ENCODE measurements at places on chromosomes 5 and 9.
A peak's percentile ranks its signal among the peaks of the same experiment; 100 is the strongest.

DNA sequence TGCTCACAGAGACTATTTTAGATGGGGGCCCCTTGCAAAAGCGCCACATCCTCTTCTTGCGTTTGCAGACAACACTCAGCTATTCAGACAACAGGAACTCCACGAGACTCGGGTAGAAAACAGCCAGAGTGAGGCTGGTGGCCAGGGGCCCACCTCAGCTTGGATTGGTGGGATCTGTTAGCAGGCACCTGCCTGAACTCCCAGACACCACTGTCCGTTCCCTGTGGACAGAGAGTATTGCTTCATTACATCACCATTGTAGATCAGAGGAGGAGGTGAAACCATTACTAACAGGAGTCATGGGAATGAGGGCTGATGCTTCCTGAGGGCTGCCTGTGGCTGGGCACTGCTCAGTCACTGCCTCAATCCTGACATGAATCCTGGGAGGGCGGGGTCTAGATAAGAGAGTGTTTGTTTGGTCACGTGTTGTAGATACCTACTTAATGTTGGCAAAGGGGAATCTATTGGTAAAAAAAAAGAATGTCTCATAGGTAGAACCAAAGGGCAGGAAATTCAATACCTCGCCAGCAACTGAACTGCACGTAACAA lies 4.4 kb upstream of the RAPGEF1 start:
- no peak for DNase-seq

GRCh38 chr9:122033775-122034373 lies 59.2 kb downstream of the TTLL11 start:
- no peak for DNase-seq

GRCh38 chr9:106916466-106917235 lies 53.7 kb downstream of the ZNF462 start:
- no peak for DNase-seq

- no peak for DNase-seq
These were observed 19.7 kb upstream of the CSF1R start for GRCh38 chr5:150105928-150106615.

GRCh38 chr9:1285526-1285925 lies 235.4 kb downstream of the DMRT2 start:
- DNase-seq = no peak

GRCh38 chr5:110386782-110387181 lies 339.7 kb downstream of the TMEM232 start:
- no peak for DNase-seq

DNA sequence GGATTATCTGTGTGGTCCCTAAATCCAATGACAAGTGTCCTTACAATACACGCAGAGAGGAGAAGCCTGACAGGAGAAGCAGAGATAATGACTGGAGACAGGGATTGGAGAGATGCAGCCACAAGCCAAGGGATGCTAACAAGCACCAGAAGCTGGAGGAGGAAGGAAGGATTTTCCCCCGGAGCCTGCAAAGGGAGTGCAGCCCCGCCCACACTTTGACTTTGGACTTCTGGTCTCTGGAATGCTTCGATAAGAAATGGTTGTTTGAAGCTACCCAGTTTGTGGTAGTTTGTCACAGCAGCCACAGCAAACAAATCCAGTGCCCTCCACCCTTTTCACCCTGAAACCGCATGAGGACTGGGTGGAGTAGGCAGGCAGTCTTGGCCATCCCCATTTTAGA lies 77.2 kb upstream of the BOD1 start:
- no peak for DNase-seq

- DNase-seq = peak; percentile 74
These were observed 80.4 kb upstream of the ADAMTSL1 start for GRCh38 chr9:18393340-18394130.

DNA sequence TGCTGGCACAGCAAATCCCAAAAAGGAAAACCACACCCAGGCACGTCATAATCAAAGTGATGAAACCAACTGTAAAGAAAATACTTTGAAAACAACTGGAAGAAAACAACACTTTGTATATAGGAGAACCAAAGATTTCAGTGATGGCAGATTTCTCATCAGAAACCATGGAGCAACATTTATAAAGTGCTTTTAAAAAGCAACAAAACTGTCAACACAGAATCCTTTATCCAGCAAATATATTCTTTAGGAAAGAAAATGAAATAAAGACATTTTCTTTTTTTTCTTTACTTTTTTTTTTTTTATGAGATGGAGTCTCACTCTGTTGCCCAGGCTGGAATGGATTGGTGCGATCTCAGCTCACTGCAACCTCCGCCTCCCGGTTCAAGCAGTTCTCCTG lies 5.3 kb upstream of the FAM151B start:
- DNase-seq = no peak

GRCh38 chr9:133782157-133783130 lies 44.3 kb upstream of the SARDH start:
- peak; percentile 22 for DNase-seq

- DNase-seq = no peak
These were observed 150.3 kb upstream of the GRIA1 start for GRCh38 chr5:153340139-153340538.

DNA sequence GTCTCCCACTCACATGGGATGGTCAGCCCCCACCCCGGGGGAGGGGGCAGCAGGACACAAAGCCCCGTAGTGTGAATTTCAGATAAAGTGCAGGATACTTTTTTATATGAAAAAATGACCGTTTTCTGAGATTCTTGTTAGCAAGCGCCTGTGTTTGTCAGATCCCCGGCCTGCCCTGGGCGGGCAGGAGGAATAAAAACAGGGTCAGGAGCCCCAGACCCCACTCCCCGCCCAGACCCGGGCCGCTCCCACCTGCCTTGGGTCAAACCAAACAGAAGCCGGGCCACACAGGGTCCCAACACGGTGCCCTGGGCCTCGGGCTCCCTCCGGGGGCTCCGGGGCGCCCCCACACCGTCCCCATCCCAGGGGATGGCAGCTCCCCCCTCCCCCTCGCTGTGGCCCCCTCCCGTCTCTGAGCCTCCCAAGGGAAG lies 13.5 kb upstream of the NRARP start:
- no peak for DNase-seq

DNA sequence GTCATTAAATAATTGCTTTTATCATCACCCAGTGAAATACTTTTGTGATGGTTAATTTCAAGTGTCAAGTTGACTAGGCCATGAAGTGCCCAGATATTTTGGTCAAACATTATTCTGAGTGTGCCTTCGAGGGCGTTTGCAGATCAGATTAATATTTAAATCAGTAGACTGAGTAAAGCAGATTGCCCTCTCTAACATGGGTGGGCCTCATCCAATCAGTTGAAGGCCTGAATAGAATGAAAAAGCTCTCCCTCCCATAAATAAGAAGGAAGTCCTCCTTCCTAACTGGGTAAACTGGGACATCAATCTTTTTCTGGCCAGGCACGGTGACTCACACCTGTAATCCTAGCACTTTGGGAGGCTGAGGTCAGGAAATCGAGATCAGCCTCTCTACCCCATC lies 12.4 kb upstream of the FGF10 start:
- no peak for DNase-seq

DNA sequence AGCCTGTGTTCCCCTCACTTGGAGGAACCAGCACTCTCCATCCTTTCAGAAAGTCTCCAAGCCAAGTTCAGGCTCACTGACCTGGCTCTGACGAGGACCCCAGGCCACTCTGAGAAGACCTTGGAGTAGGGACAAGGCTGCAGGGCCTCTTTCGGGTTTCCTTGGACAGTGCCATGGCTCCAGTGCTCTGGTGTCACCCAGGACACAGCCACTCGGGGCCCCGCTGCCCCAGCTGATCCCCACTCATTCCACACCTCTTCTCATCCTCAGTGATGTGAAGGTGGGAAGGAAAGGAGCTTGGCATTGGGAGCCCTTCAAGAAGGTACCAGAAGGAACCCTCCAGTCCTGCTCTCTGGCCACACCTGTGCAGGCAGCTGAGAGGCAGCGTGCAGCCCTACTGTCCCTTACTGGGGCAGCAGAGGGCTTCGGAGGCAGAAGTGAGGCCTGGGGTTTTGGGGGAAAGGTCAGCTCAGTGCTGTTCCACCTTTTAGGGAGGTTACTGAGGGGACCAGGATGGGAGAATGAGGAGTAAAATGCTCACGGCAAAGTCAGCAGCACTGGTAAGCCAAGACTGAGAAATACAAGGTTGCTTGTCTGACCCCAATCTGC lies 4.7 kb upstream of the NUP214 start:
- no peak for DNase-seq

DNA sequence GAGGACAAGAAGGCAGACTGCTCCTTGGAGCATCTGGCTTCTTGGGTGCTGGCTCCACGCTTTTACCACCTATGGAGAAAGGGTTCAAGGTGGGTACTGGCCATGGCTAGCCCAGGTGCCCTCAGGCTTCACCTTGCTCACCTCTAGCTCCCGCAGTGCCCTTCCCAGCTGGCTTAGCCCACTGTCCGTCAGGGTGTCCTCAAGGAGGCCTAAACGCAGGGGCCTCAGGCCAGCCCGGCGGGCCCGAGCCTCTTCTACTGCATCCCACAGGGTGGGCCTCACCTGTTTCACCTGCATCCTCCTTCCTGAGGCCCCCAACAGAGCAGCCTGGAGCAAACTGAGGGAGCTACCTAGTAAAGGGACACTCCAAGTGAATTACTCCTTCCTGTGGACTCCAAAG lies 9.1 kb downstream of the SLC35A4 start:
- DNase-seq = no peak

- DNase-seq = peak; percentile 87
These were observed 54.1 kb upstream of the ABL1 start for GRCh38 chr9:130780865-130781504.

- no peak for DNase-seq
These were observed 13.4 kb upstream of the SMIM32 start for GRCh38 chr5:136206361-136206760.

GRCh38 chr9:124492818-124493217 lies 14.4 kb downstream of the NR5A1 start:
- no peak for DNase-seq

GRCh38 chr5:180287404-180287803 lies 4.5 kb downstream of the MAPK9 start:
- DNase-seq = no peak

GRCh38 chr9:132168347-132168746 lies 6.5 kb downstream of the NTNG2 start:
- DNase-seq = no peak

- DNase-seq = no peak
These were observed 363.3 kb downstream of the KDM4C start for GRCh38 chr9:7121055-7121454.

- no peak for DNase-seq
These were observed 204.9 kb downstream of the CD180 start for GRCh38 chr5:66991746-66992145.

- DNase-seq = no peak
These were observed 238.0 kb downstream of the FANCC start for GRCh38 chr9:95079461-95079860.

- no peak for DNase-seq
These were observed 193.9 kb downstream of the MEF2C start for GRCh38 chr5:88688984-88689667.

- DNase-seq = no peak
These were observed 8.7 kb downstream of the HNRNPAB start for GRCh38 chr5:178213003-178213461.

GRCh38 chr5:6822556-6823343 lies 109.5 kb downstream of the TENT4A start:
- DNase-seq = no peak

DNA sequence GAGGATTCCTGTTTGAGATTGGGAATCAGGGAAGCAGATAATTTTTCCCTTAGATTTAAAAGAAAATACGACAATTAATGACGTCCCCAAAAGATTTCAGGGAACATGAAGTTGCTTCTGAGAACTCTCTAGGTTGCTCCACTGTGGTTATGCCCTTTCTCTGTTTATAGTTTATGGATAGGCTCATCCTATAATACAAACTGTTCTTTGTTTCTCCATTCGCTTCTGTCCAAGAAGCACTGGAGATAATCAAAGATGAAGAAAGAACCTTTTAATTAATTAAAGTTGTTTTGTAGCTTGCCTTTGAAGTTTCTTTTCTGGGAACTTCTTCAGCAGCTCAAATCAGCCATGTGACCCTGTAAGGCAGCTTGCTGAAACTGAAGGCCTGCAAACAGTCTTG lies 87.5 kb downstream of the CHSY3 start:
- no peak for DNase-seq

DNA sequence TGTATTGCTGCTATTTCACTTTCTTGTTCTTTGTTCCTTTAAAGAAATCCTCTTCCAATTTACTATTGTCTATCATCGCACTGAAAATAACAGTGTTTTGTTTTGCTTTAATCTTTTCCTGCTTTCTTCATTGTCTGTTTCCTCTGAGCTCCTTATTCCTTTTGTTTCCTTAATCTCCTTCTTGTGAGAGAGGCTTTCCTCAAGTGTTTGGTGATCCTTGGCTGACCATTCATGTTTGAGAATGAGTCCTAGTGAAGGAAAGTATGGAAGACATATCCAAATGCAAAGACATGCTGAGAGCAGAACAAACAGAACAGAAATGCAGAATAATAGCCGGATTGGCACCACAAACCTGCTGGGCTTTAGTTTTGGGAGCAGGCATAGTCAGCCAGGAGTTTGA lies 42.0 kb upstream of the ENTREP1 start:
- no peak for DNase-seq

DNA sequence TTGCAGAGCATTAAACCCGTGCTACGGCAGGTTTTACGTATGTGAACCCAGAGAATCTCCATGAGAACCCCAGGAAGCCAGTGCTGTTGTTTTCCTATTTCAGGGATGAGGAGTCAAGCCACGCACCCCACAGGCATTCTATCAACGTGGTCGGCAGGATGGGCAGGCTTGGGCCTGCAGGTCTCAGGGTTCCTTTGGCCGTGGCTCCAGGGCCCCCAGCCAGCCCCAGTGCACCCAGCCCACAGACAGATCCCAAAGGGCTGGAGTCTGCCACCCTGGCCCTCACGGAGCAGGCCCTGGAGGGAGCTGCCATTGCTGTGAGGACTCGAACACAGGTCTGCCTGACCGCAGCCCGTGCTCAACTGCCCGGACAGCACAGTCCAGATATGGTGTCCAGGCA lies 77.1 kb upstream of the STXBP1 start:
- no peak for DNase-seq

- no peak for DNase-seq
These were observed 412.8 kb downstream of the SPOCK1 start for GRCh38 chr5:137086342-137086741.

DNA sequence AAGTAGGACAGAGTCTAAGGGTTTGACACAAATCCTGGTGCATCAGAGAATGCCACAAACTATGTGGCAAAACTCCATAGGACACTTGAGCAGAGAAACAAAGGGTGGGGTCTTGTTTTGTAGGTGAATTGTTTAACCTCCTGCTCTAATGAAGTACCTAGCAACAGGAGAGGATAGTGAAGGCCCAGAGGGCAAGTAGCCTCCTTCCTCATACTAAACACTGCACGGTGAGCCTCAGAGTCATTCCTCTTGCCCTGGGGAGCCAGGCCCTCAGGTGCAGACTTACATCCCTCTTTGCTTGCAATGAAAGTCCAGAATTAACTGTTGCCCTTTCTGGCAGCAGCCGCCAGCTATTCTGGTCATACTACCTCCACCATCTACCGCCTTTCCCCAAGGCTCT lies 166.1 kb downstream of the DROSHA start:
- DNase-seq = no peak

DNA sequence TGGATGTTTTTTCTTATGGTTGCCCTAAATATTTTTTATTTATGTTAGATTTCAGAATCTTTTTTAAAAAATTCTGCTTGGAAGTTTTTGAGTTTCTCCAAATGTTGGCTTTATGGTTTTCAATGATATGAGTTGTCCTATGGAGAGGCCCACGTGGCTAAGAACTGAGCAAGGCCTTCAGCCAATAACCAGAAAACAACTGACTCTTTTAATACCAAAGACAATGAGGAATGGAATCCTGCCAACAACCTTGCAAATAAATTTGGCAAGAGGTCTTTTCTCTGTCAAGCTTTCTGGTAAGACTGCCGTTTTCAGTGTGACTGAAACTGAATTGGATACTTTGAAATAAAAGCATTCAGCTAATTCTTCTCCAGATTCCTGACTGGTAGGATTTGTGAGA lies 1740.1 kb upstream of the WWC1 start:
- DNase-seq = no peak

GRCh38 chr5:58040846-58041245 lies 419.0 kb downstream of the PLK2 start:
- no peak for DNase-seq

All from AG09319 (cell line).